ENCODE measurements at places on chromosomes 1 and 21.

DNA sequence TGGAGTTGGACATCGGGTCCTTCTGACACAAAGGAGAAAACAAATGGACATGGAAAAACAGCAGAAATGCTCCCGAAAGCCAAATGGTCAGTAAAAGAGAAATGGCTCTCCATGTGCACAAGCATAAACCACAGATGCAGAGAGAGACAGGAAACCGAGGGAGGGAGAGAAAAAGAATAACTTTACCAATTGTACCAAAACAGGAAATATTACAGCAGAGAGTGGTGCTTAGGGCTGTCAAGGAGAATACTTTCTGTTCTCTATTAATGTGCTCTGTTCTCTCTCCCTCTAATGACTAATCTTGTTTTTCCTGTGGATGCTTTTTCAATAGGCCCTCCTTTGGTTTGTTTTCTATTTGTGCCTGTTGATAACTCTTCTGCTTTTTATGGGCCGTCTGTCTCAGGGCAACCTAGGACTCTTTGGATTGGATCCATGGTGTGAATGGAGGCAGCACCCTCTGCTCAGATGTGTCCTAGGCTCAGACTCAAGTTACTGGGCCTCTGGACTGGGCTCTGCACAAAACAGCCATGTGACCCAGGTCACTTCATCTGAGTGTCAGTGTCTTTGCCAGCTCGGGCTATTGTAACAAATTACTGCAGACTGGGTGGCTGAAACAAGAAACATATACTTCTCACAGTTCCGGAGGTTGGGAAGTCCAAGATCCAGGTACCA lies 663.0 kb downstream of the NPHP4 start:
- DNase-seq = no peak

GRCh38 chr1:1538334-1538733 lies 2.1 kb downstream of the TMEM240 start:
- DNase-seq = no peak

- DNase-seq = no peak
Measured at GRCh38 chr1:184034761-184035379, 2.7 kb downstream of the COLGALT2 start.

- DNase-seq = no peak
Measured at GRCh38 chr1:77542813-77543420, 139.5 kb downstream of the ZZZ3 start.

DNA sequence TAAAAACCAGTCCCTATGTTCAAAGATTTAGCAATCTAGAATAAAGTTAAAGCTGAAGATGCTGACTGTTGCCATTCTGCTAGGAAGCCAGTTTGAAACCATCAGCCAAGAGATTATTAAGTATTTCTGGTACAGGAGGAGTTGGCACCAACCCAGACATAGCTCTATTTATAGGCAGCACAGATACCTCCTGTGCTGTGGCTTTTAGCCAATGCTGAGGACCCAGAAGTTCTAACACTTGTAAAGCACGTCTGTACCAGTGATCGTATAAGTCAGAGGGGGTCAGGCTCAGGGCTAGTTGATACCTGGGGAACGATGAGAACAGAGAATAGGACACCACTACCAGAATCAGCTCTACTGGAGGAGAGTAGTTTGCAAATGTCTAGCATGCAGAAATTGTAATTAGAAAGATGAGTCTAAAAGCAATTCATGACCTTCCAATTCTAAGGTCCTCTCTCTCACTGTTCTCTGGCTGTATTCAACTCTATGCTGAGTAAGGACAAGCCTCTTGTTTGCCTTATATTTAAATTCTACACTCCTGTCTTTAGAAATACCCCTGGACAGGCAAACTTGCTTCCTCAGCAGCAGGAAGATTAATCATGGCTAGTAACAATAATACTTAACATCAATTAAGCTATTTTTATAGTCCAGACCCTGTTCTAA lies 96.8 kb upstream of the PALMD start:
- no peak for DNase-seq

- no peak for DNase-seq
Measured at GRCh38 chr21:24759348-24760075, 847.8 kb downstream of the MRPL39 start.

GRCh38 chr1:221998781-221999180 lies 256.9 kb upstream of the DUSP10 start:
- no peak for DNase-seq

- DNase-seq = no peak
Measured at GRCh38 chr1:76669624-76670315, 197.5 kb upstream of the ST6GALNAC5 start.

DNA sequence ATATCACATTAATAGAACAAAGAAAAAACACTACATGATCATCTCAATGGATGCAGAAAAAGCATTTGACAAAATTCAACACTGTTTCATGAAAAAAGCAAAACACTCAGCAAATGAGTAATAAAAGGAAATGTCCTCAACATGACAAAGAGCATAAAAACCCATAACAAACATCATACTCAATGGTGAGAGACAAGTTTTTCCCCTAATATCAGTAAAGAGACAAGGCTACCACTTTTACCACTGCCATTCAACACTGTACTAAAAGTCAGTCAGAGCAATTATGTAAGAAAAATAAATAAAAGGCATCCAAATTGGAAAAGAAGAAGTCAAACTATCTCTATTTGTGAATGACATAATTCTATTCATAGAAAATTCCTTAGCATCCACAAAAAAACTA lies 64.3 kb downstream of the ZNF644 start:
- DNase-seq = no peak

- DNase-seq = no peak
Measured at GRCh38 chr21:15254111-15254510, 189.3 kb upstream of the NRIP1 start.
